ENCODE measurements at places on chromosomes 6 and 20. TPM values are rescaled to one million over a fixed set of nuclear protein-coding genes. Genes with fewer than 3 reads are reported as not detected.

- peak; percentile 40 for DNase-seq
Measured at GRCh38 chr6:166955865-166956443, 396 bp downstream of the RNASET2 start.

DNA sequence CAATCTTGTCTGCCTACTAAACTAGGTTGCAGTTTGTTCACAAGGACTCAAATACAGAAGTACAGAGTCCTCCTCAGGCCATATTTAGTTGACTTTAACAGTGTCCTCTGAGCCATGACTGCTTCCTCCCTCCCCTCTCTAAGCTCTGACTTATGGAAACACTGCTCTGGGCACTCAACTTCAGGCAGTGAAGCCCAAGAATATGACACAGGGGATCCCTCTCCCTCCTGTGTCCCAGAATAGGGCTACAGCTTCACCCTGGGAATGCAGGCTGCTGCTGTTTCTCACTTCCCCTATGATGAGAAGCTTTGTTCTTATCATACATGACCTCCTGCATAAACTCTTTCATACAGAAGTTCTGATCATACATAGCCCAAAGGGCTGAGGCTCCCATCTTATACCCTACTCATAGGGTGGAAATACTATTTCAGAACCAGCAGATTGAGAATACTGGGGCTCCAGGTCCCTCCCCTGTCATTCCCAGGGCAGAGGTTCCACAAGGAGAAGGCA, 97.3 kb upstream of the UST start:
- no peak for DNase-seq

DNA sequence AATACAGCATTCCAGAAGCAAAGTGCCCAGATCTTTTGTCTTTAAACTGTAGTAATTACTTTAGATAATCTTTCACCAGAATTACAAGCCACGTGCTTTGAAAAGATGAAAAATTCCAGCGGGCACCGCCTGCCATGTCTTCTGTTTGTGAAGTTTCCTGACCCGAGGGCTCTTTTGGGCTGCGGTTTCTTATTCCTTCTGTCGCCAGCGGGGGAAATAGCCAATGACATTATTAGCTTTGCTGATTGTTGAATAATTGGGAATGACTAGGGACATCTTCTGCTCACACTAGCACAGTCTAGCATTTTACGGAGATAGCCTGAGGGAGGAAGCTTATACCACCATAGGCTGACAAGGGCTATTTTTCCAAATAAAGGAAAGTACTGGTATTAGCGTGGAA, 124.7 kb downstream of the SAMD5 start:
- DNase-seq = peak; percentile 17

DNA sequence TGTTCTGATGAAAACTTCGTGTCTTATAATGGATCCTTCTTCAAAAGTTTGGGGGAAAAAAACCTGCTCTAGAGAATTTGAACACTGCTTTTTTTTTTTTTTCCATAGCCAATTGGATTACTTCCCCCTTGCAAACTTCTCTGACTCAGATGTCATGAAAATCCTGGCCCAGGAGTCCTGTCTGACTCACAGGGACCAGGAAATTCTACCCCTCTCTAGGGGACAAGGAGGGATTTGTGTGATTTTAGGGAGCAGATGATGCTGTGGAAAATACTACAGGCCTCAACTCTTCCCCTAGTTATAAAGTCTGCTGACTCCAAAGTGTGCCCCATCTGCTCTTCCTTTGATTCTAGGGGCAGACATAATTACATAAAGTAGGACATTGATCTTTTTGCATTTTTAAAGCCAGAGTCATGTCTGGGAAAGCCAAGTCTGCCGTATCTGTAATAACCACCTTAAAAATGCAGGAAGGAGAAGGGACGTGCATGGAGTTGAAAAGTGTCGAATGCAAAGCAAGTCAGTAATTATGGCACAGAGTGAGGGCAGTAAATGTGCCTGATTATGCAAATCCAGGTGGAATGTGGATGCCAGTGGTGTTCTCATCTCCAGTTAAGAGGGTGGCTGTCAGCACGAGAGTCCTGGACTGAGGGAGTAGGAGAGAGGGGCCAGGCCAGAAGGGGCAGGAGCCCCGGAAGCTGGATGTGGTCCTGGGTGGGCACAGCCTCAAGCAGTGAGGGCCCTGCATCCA, 144.3 kb upstream of the SULF2 start:
- peak; percentile 95 for DNase-seq

- DNase-seq = no peak
Measured at GRCh38 chr6:149488815-149489214, 4.0 kb upstream of the ZC3H12D start.

DNA sequence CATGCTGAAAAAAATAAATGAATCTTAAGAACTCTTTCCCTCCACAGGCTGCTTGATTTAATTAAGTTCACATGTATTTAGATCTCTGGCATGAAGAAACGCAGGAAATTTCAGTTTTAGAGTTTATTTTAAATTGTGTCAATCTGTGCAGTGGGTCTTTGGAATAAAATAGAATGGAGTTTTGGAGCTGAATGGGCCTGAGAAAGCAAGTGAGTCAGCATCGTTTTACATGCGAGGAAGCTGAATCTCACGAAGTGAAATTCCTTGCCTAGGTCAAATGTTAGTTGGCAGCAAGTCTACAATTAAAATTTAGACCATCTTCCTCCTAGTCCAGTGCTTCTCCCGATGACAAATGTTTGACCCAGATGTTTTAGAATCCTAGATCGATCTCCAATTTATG, 22.4 kb downstream of the MAP7 start:
- DNase-seq = no peak

- DNase-seq = peak; percentile 55
Measured at GRCh38 chr6:53647462-53648094, 18.0 kb downstream of the KLHL31 start.

DNA sequence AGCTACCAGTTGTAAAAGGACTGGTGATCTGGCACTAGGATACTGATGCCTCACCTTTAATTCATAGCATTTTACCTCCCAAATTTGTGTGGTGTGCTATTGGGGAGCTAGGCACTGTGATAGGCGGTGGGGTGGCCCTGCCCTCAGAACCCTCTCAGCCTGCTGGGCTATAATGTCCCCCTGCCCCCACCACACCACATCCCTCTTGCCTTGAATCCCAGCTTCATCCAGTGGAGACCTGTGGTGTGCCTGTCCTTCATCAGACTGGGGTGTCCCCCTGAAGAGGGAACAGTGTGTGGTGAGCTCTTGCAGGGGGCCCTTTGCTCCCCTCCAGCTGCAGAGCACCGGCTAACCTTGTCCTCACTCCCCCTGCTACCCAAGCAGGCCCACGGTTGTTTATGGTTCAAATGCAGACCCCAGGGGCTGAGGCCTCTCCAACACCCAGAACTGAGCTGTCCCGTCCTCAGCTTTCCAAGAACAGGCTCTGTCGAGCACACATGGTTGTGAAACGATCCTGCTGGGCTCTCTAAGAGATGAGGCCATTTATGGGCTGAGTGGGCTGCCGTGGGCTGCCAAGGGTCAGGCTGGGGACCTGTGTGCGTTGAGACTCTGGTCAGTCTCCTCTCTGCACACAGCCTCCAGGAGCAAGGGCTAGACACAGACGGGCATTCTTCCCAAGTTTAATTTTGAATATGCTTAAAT, 26.9 kb upstream of the VEGFA start:
- DNase-seq = no peak

GRCh38 chr6:155974811-155975323, 519.2 kb upstream of the NOX3 start:
- DNase-seq = no peak

DNA sequence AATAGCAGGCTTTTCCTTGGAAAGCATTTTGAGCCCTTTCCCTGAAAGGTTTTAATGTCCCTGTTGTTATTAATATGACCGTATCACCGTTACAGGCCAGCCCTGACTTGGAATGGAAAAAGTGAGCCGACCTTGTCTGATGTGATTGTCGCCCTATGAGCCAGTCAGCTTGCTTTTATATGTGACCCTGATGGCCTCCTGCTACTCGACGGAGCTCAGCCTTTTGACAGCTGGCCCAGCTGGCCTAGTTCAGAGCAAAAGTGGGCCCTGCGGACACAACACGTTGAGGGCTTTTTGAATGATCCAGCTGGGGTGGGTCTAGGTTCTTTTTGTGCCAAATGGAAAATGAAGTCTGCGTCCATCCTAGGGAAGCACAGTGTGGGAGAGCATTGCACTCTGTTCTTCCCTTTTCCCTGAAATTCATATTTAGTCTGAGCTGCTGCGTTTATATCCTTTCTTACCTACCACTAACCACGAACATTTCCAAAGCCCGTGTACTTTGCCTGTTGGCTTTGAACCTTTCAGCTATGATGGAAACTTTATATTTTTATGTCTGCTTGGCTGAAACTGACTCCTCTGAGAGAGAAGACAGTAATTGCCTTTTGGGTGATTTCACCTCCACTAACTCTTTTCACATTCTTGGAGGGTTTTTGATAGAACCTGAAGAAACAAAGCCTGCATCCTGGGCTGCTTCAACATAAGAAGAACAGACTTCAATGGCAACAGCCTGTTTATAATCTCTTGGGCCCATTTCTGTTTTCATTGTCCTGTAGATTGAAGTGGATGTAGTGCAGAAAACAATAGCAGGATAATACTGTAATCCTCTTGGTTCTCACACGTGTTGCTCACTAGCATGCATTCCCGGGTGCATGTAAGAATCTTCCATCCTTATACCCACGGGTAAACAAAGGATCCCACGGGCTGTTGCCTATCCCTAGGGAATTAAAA, 121.8 kb upstream of the HDGFL1 start:
- no peak for DNase-seq

GRCh38 chr6:73409395-73409794, 14.8 kb downstream of the DDX43 start:
- DNase-seq = no peak

DNA sequence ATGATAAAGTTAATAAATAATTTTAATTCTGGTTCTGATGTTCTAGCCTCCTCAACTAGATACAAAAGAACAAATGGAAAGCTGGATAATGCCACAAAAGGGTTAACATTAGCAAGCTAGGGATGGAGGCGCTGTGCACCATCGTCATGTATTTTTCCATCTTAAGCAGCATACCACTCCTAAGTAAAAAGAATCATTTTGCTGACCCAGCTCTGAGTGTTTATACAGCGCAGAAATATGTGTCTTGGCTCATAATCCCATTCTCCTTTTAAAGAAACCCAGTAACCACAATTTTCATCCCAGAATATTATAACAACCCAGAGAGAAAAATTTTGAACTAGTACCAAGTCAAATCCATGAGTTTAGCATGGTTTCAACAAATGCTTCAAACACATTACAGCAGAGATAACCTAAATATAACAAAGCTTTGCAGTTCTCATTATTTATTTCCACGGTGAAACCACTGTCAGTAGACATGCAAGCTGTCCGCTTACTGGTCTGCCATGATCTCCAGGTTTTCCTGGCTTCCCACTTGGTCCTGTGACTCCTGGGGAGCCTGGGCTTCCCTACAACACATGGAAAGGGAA, 111.1 kb downstream of the COL12A1 start:
- DNase-seq = peak; percentile 37

GRCh38 chr6:36241728-36242127, 28.1 kb upstream of the PNPLA1 start:
- DNase-seq = no peak

Gene ZBTB12
- total RNA-seq = 2.3 TPM
